Activated CD4-positive, alpha-beta memory T cell treated with anti-CD3 and anti-CD28 coated beads, Interleukin-2, amount 10 ng/mL, durations not matched to agents 7 days and 5 days (primary cell): ENCODE measurements at places on chromosomes 2 and 18. TPM values are rescaled to one million over a fixed set of nuclear protein-coding genes. Genes with fewer than 3 reads are reported as not detected.

MARCHF4 gene
- not detected for total RNA-seq

STARD6 gene
- total RNA-seq, result not detected

CELF4 gene
- total RNA-seq, result not detected

CYTIP gene
- total RNA-seq, result 406 TPM

TMEM169 gene
- total RNA-seq, result 2.3 TPM

GPBAR1 gene
- 0.68 TPM for total RNA-seq

EML6 gene
- 0.95 TPM for total RNA-seq

SCN3A gene
- total RNA-seq, result not detected

ARMC9 gene
- total RNA-seq, result 0.50 TPM

SLC4A3 gene
- not detected for total RNA-seq

TGIF1 gene
- total RNA-seq, result 23.3 TPM

ECEL1 gene
- not detected for total RNA-seq

TBC1D8 gene
- 0.58 TPM for total RNA-seq

CETN1 gene
- not detected for total RNA-seq

ASPRV1 gene
- 0.98 TPM for total RNA-seq

FIGN gene
- not detected for total RNA-seq

DLX2 gene
- total RNA-seq, result not detected

OTX1 gene
- total RNA-seq, result 0.30 TPM

ZSWIM2 gene
- not detected for total RNA-seq

ERICH2 gene
- not detected for total RNA-seq

CFLAR gene
- total RNA-seq, result 196 TPM

NAPG gene
- total RNA-seq, result 36.9 TPM

POTEI gene
- not detected for total RNA-seq

TRIB2 gene
- total RNA-seq, result 62.8 TPM

SPP2 gene
- total RNA-seq, result not detected

DPYSL5 gene
- not detected for total RNA-seq

SCYGR8 gene
- not detected for total RNA-seq

CLEC4F gene
- total RNA-seq, result not detected

SAG gene
- not detected for total RNA-seq

KIAA2012 gene
- not detected for total RNA-seq

XDH gene
- 0.63 TPM for total RNA-seq

TUBB8B gene
- not detected for total RNA-seq

KHK gene
- total RNA-seq, result 6.6 TPM

NYAP2 gene
- not detected for total RNA-seq

CEP192 gene
- 42.6 TPM for total RNA-seq
